ENCODE measurements at places on chromosomes 1 and 21.

GRCh38 chr1:89927049-89927448 is 67.9 kb upstream of the ZNF326 start:
- no peak for DNase-seq

GRCh38 chr1:211352985-211353515 is 26.4 kb downstream of the TRAF5 start:
- DNase-seq = no peak

DNA sequence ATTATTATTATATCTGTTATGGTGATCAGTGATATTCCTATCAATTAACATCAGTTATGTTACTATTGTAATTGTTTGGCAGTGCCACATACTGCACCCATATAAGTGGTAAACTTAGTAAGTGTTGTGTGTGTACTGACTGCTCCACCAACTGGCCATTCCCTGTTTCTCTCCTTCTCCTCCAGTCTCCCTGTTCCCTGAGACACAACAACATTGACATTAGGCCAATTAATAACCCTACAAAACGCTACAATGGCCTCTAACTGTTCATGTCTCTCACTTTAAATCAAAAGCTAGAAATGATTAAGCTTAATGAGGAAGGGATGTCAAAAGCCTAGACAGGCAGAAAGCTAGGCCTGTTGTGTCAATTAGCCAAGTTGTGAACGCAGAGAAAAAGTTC is 6.6 kb upstream of the THRAP3 start:
- no peak for DNase-seq

DNA sequence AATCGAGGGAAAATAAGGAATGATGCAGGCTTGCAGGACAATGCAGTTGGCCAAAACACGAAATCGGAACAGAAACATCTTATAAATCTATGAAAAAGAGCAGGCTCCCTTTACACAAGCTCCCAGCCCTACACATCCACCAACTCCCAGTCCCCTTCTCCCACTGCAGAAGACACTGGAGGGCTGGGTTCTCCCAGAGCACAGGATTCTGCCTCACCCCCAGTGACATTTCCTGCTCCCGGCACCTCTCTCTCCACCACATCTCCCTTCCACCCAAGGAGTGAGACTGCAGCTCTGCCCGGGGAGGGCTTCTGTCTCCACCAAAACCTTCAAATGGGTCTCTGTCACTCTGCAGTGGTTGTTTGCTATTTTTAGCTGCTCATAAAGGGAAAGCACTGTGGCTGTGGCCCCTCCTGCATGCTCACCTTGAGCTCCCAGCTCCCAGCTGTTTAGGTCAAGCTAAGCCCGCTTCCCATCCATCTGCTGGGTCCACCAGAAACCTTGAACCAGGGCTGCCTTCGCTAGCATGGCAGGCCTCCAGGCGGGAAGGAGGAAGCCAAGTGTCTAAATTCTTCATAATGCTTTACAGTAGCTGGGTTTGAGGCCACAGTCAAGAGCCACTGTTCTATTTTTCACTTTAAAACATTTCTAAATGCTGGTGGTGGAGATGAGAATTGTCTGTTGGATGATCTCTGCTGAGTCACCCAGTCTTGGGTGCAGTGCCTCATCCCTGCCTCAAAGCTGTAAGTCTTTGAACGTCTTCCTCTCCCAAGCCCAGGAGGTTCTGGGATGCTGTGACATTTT is 3.3 kb upstream of the C2CD2 start:
- peak; percentile 44 for DNase-seq

All from KG1 (cell line).